CD8-positive, alpha-beta memory T cell (primary cell): ENCODE measurements at places on chromosomes 4 and X.

GRCh38 chrX:68186552-68187262 is 246.6 kb downstream of the OPHN1 start:
- H3K27me3 ChIP-seq, result no peaks in the 10 kb centered on the region
- H3K36me3 ChIP-seq, result no peaks in the 10 kb centered on the region
- H3K4me1 ChIP-seq, result no peaks in the 10 kb centered on the region
- H3K27ac ChIP-seq, result no peak overlapping the region
- H3K4me3 ChIP-seq, result no peak overlapping the region

DNA sequence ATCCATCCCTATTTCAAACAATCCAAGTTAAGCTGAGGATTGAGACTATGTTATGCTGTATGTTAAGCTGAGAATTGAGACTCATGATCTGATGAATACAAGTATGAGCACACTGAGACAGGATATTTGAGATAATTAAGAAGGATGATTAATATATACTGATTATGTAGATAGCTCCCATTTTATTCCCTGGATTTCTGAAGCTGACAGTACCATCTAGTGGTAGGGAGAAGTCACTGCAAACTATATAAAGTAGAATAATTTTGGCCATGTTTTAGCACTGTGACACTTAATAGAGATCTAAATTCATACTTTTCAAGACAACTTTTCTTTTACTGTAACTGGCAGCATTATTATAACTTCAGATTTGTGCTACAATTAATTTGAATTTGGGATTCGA is 63.8 kb upstream of the HPRT1 start:
- H3K4me1 ChIP-seq, result no peaks in the 10 kb centered on the region
- DNase-seq, result no peak
- no peaks in the 10 kb centered on the region for H3K36me3 ChIP-seq
- no peaks in the 10 kb centered on the region for H3K27me3 ChIP-seq
- H3K4me3 ChIP-seq, result no peak overlapping the region

GRCh38 chrX:134599184-134599914 is 58.9 kb downstream of the PLAC1 start:
- no peak overlapping the region for H3K4me3 ChIP-seq
- no peaks in the 10 kb centered on the region for H3K4me1 ChIP-seq
- DNase-seq, result no peak
- H3K27ac ChIP-seq, result no peak overlapping the region
- no peaks in the 10 kb centered on the region for H3K36me3 ChIP-seq

- H3K27ac ChIP-seq, result no peak overlapping the region
- H3K27me3 ChIP-seq, result no peaks in the 10 kb centered on the region
- no peaks in the 10 kb centered on the region for H3K36me3 ChIP-seq
- no peaks in the 10 kb centered on the region for H3K4me1 ChIP-seq
These were observed 16.3 kb downstream of the HPRT1 start for GRCh38 chrX:134476284-134476683.

- H3K36me3 ChIP-seq, result no peaks in the 10 kb centered on the region
- DNase-seq, result no peak
- no peak overlapping the region for H3K27ac ChIP-seq
These were observed 84.9 kb downstream of the SPCS3 start for GRCh38 chr4:176404621-176405020.

GRCh38 chr4:24108567-24108966 is 218.7 kb upstream of the PPARGC1A start:
- DNase-seq, result no peak
- H3K4me3 ChIP-seq, result no peak overlapping the region
- no peaks in the 10 kb centered on the region for H3K4me1 ChIP-seq

GRCh38 chr4:3406021-3406420 is 35.7 kb upstream of the HGFAC start:
- H3K4me3 ChIP-seq, result no peak overlapping the region
- no peaks in the 10 kb centered on the region for H3K27me3 ChIP-seq
- no peaks in the 10 kb centered on the region for H3K4me1 ChIP-seq
- H3K27ac ChIP-seq, result no peak overlapping the region
- no peaks in the 10 kb centered on the region for H3K36me3 ChIP-seq
- DNase-seq, result no peak

DNA sequence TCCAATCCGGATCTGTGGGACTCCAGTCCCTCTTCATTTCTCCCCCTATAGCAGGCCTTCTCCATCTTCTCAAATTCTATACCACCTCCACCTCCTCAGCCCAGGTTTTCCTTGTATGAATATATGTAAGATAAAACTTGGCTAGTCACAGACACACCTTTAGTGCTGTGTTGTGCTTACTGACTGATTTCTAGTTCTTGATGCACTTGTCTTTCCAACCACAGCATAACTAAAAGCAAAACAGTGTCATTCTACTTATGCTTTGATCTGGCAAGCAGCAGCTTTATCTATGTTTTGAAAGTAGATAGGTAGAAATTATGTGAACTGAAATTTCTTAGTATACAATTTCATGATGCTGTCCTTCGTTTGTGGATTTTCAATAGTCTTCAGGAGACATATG is 47.5 kb downstream of the CCNI start:
- no peak overlapping the region for H3K4me3 ChIP-seq
- H3K27me3 ChIP-seq, result no peaks in the 10 kb centered on the region
- peaks cover 31% of the 10 kb centered on the region for H3K4me1 ChIP-seq
- DNase-seq, result no peak

GRCh38 chr4:182192511-182193181 is 50.6 kb upstream of the TENM3 start:
- DNase-seq, result no peak
- no peaks in the 10 kb centered on the region for H3K27me3 ChIP-seq
- H3K36me3 ChIP-seq, result no peaks in the 10 kb centered on the region
- no peak overlapping the region for H3K27ac ChIP-seq
- no peaks in the 10 kb centered on the region for H3K4me1 ChIP-seq
- H3K4me3 ChIP-seq, result no peak overlapping the region

DNA sequence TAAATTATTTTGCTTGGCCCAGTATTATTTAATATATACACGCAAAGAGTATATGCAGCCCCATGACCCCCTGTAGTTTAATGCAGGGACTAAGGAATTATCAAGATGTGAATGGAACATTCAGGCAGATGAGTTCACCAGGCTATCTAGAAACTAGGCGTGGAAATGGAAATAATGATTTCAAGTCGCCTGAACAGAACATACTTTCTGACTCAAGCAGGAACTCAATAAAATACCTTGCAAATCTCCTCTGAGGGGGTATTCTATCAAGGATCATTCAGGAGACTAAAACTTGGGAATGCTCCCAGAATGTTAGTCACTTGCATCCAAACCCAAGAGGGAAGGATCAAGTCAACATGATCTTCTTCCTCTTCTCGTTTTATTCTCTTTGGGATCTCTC is 59.6 kb upstream of the RASSF6 start:
- H3K4me3 ChIP-seq, result no peak overlapping the region
- H3K27ac ChIP-seq, result no peak overlapping the region
- H3K36me3 ChIP-seq, result no peaks in the 10 kb centered on the region
- no peaks in the 10 kb centered on the region for H3K27me3 ChIP-seq
- DNase-seq, result no peak

DNA sequence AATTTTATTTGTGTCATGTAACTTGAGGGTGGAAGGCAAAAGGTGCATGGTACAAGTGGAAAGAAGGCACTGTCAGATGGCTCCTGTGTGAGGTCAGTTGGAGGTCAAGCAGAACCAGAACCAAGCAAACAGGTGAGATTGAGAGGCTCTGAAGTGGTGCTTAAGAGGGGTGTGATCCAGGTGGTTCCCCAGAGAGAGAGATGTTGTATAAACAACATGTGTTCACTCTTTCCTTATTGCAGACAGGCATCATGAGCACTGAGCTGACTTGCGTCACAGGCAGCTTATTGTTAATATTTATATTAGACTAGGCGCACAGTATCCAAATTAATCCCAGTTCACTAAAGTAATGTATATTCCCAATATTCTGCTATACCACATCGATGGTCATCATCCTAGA is 56.8 kb downstream of the CXCL13 start:
- H3K27ac ChIP-seq, result no peak overlapping the region
- no peak for DNase-seq
- H3K36me3 ChIP-seq, result no peaks in the 10 kb centered on the region
- no peaks in the 10 kb centered on the region for H3K4me1 ChIP-seq
- no peak overlapping the region for H3K4me3 ChIP-seq
- no peaks in the 10 kb centered on the region for H3K27me3 ChIP-seq

DNA sequence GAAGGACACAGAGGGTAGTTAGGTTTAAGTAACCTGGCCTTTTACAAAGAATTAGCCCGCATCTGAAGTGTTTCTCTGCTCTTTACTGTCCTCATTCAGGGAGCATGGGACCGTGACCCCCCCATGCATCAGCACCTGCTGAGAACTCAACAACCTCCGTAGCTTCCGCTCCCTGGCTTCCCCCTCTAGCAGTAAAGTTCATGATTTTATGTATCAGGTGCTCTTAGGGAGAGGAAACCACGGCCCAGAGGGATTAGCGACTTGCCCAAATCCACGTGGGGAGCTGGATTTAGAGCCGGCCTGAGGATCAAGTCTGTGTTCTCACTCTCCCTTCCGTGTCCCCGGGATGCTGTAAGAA is 284.6 kb upstream of the GATB start:
- H3K36me3 ChIP-seq, result no peaks in the 10 kb centered on the region
- H3K4me1 ChIP-seq, result no peaks in the 10 kb centered on the region
- no peak for DNase-seq
- no peaks in the 10 kb centered on the region for H3K27me3 ChIP-seq
- no peak overlapping the region for H3K27ac ChIP-seq
- no peak overlapping the region for H3K4me3 ChIP-seq

- no peaks in the 10 kb centered on the region for H3K36me3 ChIP-seq
- no peaks in the 10 kb centered on the region for H3K27me3 ChIP-seq
- H3K4me1 ChIP-seq, result peaks cover 13% of the 10 kb centered on the region
- no peak for DNase-seq
- H3K27ac ChIP-seq, result peak overlapping the region; percentile 80
These were observed 565 bp upstream of the ZNF41 start for GRCh38 chrX:47483306-47484268.

GRCh38 chrX:56766554-56767347 is 37.7 kb downstream of the NBDY start:
- no peak for DNase-seq
- no peak overlapping the region for H3K27ac ChIP-seq
- no peak overlapping the region for H3K4me3 ChIP-seq
- no peaks in the 10 kb centered on the region for H3K27me3 ChIP-seq
- no peaks in the 10 kb centered on the region for H3K36me3 ChIP-seq

- no peak for DNase-seq
- no peak overlapping the region for H3K27ac ChIP-seq
- no peak overlapping the region for H3K4me3 ChIP-seq
These were observed 77.2 kb upstream of the SPIN4 start for GRCh38 chrX:63428348-63428747.

GRCh38 chrX:131988236-131988635 is 34.9 kb upstream of the STK26 start:
- H3K36me3 ChIP-seq, result no peaks in the 10 kb centered on the region
- H3K4me3 ChIP-seq, result peak overlapping the region; percentile 8
- H3K4me1 ChIP-seq, result peaks cover 46% of the 10 kb centered on the region
- DNase-seq, result no peak
- H3K27me3 ChIP-seq, result no peaks in the 10 kb centered on the region
- no peak overlapping the region for H3K27ac ChIP-seq

- H3K27ac ChIP-seq, result no peak overlapping the region
- DNase-seq, result no peak
- no peaks in the 10 kb centered on the region for H3K36me3 ChIP-seq
- H3K4me1 ChIP-seq, result no peaks in the 10 kb centered on the region
- no peak overlapping the region for H3K4me3 ChIP-seq
These were observed 175.1 kb upstream of the GRID2 start for GRCh38 chr4:92128676-92129075.

DNA sequence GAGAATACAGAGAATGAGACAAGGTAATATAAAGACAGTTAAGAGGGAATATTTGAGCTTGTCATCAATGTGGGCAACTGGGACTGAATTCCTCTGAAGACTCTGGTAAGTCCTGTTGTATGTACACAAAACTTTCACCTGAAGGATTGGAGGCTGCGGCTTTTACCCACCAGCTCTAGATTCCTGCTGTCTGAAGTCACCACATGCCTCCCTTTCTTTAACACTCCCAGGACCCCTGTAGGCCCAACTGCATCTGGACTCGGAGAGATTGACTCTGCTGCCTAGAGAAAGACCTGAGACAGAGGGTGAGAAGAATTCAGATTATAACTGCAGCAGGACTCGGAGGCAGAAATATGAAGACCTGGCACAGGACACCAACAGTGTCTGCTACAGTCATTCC is 1048.0 kb downstream of the PDHA2 start:
- no peaks in the 10 kb centered on the region for H3K36me3 ChIP-seq
- no peaks in the 10 kb centered on the region for H3K4me1 ChIP-seq
- no peak overlapping the region for H3K4me3 ChIP-seq
- no peaks in the 10 kb centered on the region for H3K27me3 ChIP-seq

DNA sequence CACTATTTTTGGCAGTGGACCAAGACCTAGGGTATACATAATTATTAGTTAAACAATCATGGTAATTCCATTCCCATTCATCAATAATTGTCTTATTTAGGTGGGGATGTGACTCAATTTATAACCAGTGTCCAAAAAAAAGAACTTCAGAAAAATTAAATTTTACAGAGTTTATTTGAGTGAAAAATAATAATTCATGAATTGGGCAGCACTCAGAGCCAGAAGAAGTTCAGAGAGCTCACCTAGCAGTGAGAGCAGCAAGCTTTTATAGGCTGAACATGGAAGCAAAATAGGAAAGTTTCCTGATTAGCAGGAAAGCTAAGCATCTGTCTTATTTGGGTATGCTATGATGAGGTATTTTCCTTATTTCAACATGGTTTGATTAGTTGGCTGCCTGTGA is 500.8 kb downstream of the PCDH7 start:
- no peaks in the 10 kb centered on the region for H3K27me3 ChIP-seq
- no peak for DNase-seq
- no peak overlapping the region for H3K27ac ChIP-seq
- H3K4me3 ChIP-seq, result no peak overlapping the region

- no peaks in the 10 kb centered on the region for H3K27me3 ChIP-seq
- no peaks in the 10 kb centered on the region for H3K4me1 ChIP-seq
- H3K4me3 ChIP-seq, result no peak overlapping the region
- H3K36me3 ChIP-seq, result no peaks in the 10 kb centered on the region
- H3K27ac ChIP-seq, result no peak overlapping the region
These were observed 19.4 kb downstream of the SPRY1 start for GRCh38 chr4:123415977-123416376.

DNA sequence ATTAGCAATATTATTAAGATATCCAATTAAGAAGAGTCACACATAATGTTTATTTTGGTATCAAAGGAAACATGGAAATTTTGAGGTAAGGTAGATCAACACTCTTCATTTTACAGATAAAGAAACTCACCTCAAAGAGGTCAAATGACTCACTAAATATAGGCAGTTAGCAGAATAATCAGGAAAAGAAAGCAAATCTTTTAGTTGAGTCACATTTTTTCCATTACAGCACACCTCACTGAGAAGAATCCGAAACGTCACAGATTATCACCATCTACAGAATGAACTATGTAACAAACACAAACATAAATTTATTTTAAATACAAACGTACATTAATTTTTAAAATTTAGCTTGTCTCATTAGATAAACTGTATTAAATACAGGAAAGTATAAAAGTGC is 70.1 kb downstream of the TMEM47 start:
- H3K4me1 ChIP-seq, result no peaks in the 10 kb centered on the region
- H3K27ac ChIP-seq, result no peak overlapping the region
- DNase-seq, result no peak

DNA sequence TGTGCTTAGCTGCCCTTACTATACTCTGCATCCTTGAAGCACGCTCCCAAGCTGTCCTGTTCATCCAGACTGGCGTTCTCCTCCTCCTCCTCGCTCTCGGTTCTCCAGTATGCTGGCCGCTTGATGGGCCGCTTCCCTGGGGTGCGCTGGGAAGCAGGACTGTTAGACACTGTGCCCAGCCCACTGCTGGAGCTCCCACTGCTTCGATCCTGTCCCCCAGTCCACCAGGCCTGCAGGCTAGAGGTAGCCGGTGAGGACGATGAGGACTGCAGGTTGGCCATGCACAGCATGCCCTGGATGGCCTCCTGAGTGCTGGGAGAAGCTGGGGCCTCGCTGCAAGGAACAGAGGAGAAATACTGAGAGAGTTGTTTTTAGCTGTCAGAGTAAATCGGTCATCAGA is 59.4 kb downstream of the PHF8 start:
- H3K36me3 ChIP-seq, result no peaks in the 10 kb centered on the region
- no peak overlapping the region for H3K4me3 ChIP-seq
- no peak overlapping the region for H3K27ac ChIP-seq
- no peaks in the 10 kb centered on the region for H3K4me1 ChIP-seq
- no peak for DNase-seq
